ENCODE measurements at places on chromosomes 5 and 9. TPM values are rescaled to one million over a fixed set of nuclear protein-coding genes. Genes with fewer than 3 reads are reported as not detected.

IFNA6 gene
- total RNA-seq: not detected

SLC36A3 gene
- total RNA-seq: not detected

RBM22 gene
- total RNA-seq: 66.9 TPM

SLC4A9 gene
- not detected for total RNA-seq

IRX4 gene
- total RNA-seq: 41.2 TPM

OLFM1 gene
- not detected for total RNA-seq

ZNF300 gene
- total RNA-seq: 15.4 TPM

CDC37L1 gene
- 13.8 TPM for total RNA-seq

TMEM203 gene
- total RNA-seq: 35.6 TPM

SLCO4C1 gene
- not detected for total RNA-seq

CDH9 gene
- total RNA-seq: not detected

BARX1 gene
- total RNA-seq: not detected

DNA sequence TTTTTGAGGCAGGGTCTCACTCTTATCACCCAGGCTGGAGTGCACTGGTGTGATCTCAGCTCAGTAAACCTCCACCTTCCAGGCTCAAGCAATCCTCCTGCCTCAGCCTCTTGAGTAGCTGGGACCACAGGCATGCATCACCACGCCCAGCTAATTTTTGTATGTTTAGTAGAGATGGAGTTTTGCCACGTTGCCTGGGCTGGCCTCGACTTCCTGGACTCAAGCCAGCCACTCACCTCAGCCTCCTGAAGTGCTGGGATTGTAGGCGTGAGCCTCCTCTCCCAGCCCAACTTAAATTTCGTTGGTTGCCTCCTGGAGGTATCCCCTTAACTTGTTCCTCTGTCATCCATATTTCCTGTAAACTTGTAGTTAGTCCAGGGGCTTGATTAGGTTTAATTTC is 47.2 kb downstream of the RAB24 start:
- peak overlapping the region; percentile 60 for H3K27ac ChIP-seq
- peaks cover 100% of the 10 kb centered on the region for H3K36me3 ChIP-seq
- no peak overlapping the region for H3K4me3 ChIP-seq
- H3K4me1 ChIP-seq: peaks cover 11% of the 10 kb centered on the region
- H3K27me3 ChIP-seq: no peaks in the 10 kb centered on the region

DNA sequence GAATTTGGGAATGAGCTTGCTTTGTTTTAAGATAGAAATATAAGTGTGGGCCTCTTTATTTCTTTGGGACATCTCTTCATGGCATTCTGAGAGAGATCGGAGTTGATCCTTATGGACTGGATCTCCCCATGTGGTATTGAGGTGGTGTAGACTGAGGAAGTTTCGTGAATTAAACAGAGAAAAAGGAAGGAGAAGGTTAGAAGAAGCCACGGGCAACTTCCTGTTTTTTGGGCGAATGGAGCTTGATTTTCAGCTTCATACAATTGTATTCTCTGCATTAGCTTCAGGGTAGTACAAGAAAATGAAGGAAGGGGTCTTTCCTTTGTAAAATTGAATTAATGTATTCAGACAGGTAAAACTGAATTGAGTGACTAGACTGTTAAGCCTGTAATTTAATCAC is 70.5 kb upstream of the HMHB1 start:
- no peaks in the 10 kb centered on the region for H3K36me3 ChIP-seq
- H3K27ac ChIP-seq: no peak overlapping the region
- no peak overlapping the region for H3K4me3 ChIP-seq

GRCh38 chr5:32903613-32904012 is 192.5 kb downstream of the NPR3 start:
- no peak overlapping the region for H3K4me3 ChIP-seq
- H3K36me3 ChIP-seq: no peaks in the 10 kb centered on the region
- no peaks in the 10 kb centered on the region for H3K4me1 ChIP-seq
- DNase-seq: no peak
- no peak overlapping the region for H3K27ac ChIP-seq

GRCh38 chr5:54743581-54743980 is 226.0 kb downstream of the SNX18 start:
- no peak overlapping the region for H3K27ac ChIP-seq
- no peak overlapping the region for H3K4me3 ChIP-seq
- H3K27me3 ChIP-seq: no peaks in the 10 kb centered on the region
- no peak for DNase-seq

GRCh38 chr5:135497971-135498636 is 37.7 kb downstream of the NEUROG1 start:
- peak; percentile 51 for DNase-seq
- peak overlapping the region; percentile 17 for H3K27ac ChIP-seq
- H3K4me1 ChIP-seq: peaks cover 40% of the 10 kb centered on the region
- no peaks in the 10 kb centered on the region for H3K36me3 ChIP-seq
- H3K4me3 ChIP-seq: no peak overlapping the region
- no peaks in the 10 kb centered on the region for H3K27me3 ChIP-seq

GRCh38 chr5:125408448-125409233 is 662.2 kb upstream of the ZNF608 start:
- no peaks in the 10 kb centered on the region for H3K36me3 ChIP-seq
- peak; percentile 98 for DNase-seq
- H3K27me3 ChIP-seq: no peaks in the 10 kb centered on the region
- H3K4me3 ChIP-seq: peak overlapping the region; percentile 44

GRCh38 chr9:115373710-115374045 is 255.7 kb upstream of the TNC start:
- DNase-seq: no peak
- H3K27me3 ChIP-seq: no peaks in the 10 kb centered on the region
- H3K36me3 ChIP-seq: no peaks in the 10 kb centered on the region
- peak overlapping the region; percentile 52 for H3K27ac ChIP-seq
- peaks cover 15% of the 10 kb centered on the region for H3K4me1 ChIP-seq

DNA sequence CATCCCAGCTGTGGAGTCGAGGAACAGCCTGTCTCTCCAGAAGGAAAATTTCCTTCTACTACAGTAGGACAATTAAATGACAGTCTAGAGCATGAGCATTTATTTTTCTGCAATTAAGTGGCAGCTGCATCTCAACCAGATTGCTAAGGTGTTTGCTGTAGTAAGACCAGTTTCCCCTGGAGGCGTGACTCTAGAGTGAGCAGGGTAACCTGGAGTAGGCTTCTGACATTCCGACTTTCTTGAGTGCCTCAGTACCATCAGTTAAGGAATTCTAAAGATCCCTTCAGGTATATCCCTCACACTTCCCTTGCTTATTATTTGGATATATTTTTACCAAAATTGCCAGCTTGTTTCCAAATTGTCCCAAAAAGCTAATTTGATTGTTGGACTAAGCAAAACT is 59.2 kb upstream of the IRX2 start:
- H3K4me3 ChIP-seq: no peak overlapping the region
- H3K36me3 ChIP-seq: no peaks in the 10 kb centered on the region
- no peak for DNase-seq
- no peaks in the 10 kb centered on the region for H3K4me1 ChIP-seq

DNA sequence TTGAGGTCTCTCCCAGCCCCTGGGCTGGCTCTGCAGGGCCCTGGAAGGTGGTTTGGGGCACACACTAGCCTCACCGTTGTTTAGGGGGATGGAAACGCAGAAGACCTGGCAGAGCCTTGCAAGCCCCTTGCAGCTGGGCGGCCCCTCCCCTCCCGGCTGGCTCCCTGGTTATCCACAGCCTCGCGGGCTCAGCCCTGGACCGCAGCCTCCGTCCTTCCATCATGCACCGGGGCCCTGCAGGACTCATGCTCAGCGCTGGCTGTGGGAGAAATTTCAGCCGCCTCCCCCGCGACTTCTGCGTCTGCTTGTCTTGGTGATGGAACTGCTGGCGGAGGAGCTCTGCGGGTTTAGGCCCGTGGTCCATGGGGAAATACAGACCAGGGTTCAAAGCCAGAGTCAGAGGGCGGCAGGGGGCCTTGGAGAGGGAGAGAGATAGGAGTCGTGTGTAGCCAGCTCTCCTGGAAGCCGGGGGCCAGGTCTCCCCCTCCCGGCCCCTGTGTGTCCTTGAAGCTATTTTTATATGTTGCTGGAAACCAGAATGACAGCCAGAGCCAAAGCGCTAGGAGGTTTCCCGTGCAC is 75.8 kb upstream of the IER5L start:
- no peak overlapping the region for H3K27ac ChIP-seq
- peaks cover 5% of the 10 kb centered on the region for H3K36me3 ChIP-seq

DNA sequence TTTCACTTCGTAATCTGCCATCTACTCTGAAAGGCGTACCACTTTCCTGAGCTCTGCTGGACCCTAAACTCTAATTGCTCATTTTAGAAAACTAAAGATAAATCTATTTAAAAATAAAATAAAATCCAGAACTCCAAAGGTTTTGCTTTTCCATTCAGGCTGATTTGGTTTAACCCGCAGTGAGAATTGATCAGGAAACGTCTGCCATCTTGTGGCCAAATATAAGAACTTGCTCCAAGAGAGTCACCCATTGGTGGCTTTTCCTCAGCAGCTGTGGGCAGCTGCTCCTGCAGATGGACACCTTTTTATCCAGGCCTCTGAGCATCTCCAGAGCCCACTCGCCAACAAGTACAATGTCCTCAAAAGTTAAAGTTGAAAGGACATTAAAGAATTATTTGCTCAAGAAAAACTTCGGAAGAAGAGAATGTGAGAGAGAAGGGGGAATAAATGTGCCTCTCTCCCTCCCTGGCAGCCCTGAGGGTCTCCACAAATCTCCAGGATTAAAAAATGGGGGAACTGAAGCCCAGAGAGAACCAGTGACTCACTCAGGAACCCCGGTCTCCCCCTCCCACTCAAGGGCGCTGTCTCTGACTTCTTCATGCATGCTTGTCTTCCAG is 4.1 kb downstream of the SAXO1 start:
- peaks cover 11% of the 10 kb centered on the region for H3K4me1 ChIP-seq
- H3K4me3 ChIP-seq: no peak overlapping the region
- no peak overlapping the region for H3K27ac ChIP-seq
- no peaks in the 10 kb centered on the region for H3K36me3 ChIP-seq

DNA sequence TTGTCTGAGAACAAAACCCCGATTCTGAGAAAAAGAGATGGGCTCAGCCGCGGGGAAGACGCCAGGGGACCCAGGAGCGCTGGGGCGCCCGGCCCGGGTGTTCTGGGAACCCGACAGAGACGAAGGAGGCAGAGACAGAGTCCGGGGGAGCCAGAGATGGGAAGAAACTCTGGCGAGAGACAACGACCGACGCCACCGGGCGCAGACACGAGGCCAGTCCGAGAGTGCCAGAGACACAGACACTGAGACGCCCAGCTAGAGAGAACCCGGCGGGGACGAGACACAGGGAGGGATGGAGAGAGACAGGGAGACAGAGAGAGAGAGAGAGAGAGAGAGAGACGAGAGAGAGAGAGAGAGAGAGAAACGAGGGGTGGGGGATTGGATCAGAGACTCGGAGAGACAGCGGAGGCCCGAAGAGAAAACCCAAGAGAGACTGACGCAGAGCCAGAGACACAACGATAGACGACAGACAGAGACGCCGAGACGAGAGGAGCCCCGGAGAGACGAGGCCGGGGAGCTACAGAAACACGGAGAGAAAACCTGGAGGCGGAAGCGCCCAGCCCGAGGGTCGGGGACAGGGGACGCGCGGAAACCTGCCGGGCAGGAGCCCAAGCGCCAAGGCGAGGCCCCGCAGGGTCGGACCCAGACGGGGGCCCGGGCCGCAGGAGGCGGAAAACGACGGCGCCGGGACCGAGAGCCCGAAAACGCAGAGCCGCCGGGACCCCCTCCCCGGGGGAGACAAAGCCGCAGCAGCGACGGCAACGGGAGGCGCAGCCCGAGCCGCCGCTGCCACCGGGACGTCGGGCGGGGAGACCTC is 3.3 kb downstream of the NR5A1 start:
- no peaks in the 10 kb centered on the region for H3K36me3 ChIP-seq
- peak overlapping the region; percentile 49 for H3K4me3 ChIP-seq
- no peak for DNase-seq
- no peak overlapping the region for H3K27ac ChIP-seq
- H3K27me3 ChIP-seq: peaks cover 34% of the 10 kb centered on the region

DNA sequence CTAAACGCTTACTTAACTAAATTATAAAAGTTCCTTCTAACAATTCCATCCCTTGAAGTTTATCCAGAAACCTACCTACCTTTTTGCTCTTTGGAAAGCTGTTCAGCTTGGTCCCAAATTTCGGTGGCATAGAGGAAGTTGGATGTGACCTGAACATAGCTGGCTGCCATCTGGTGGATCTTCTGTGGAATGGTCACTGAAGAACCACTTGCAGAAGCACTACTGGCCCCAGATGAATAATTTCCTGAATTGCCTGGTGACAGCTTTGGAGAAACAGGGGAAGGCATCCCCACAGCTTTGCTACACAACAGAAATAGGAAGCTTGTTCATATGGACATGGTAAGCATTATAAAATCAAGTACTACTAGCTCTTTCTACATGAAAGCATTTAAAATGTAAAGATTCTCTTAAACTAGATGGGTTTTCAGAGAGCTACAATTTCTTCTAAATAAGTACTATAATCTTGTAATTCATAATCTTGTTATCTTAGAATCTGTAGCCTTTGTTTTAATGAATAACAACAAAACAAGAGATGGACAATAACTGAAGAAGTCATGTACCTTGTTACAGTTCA is 9.9 kb downstream of the LEAP2 start:
- H3K4me1 ChIP-seq: peaks cover 8% of the 10 kb centered on the region
- H3K36me3 ChIP-seq: peaks cover 100% of the 10 kb centered on the region
- H3K27me3 ChIP-seq: no peaks in the 10 kb centered on the region
- peak; percentile 80 for DNase-seq
- H3K27ac ChIP-seq: no peak overlapping the region

- DNase-seq: no peak
- no peak overlapping the region for H3K27ac ChIP-seq
- no peaks in the 10 kb centered on the region for H3K36me3 ChIP-seq
Observed at GRCh38 chr9:2208991-2209390, 193.8 kb downstream of the SMARCA2 start.
